SW480 (cell line): ENCODE measurements at places on chromosomes 5 and 9.
A peak's percentile ranks its signal among the peaks of the same experiment; 100 is the strongest.

- DNase-seq: peak; percentile 22
These were observed 78.2 kb downstream of the FAM114A2 start for GRCh38 chr5:153960269-153961215.

DNA sequence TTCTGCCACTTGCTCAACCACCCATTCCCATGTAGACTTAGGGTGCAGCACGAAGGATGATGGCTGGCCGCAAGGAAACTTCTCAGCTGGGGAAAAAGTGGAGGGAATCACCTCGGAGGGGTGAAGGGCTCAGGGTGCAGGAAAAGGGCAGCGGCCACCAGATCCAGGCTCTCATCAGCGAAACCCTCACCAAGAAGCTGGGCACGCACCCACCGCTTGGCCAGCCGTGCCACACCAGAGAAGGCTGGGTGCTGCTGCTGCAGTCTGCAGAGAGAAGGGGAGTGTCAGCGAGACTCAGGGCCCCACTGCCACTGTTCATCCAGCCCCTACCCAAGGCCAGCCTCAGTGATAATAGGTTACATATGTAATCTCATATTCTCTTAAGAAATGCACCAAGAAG, 8.6 kb downstream of the NOL6 start:
- no peak for DNase-seq

DNA sequence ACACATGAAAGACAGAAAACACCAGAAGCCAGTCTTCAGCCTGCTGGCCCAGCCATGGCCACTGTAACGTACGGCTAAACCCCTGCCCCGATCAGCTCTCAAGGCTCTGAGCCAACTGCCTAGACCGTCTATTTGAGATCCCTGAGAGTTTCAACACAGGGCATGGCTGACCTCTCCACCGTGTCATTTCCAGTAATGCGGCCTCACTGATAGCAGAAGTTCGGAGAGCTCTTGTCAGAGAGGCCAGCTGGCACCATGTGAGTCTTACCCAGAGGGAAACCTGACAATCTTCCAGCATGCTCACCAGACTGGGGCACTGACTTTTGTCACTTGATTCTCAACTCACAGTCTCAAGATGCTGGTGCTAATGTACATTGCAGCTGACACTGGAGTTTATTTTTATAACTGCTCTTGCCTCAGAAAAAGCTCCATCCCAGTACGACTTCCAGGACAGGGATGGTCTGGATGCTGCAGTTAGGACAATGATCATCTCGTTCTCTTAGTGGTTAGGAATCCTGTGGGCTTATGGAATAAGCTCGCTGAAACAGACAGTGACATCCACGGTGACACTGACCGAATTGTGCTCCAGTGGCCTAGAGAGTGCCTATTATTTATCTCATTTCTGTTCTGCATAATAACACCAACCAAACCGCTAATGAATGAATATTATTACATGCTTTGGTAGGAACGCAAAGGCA, 372.7 kb downstream of the ICE1 start:
- no peak for DNase-seq

DNA sequence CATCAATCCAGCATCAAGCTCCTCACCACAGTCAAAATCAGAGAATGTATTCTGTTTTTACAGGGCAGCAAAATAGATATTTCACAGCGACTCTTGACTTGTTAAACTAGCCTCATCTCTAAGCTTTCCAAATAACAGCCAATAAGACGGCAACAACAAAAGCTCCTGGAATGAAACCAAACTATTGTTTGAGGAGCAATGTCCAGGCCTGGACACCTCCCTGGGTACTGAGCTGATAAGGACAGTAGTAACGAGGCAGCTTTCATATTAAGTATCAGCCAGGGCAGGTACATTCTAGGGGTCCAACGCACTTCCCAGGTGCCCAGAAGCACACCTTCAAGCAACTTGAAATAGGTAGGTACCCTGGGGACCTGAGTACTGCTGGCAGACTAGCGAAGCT, 260.3 kb downstream of the ENC1 start:
- DNase-seq: no peak

- no peak for DNase-seq
These were observed 27.1 kb downstream of the MAP1B start for GRCh38 chr5:72134226-72134899.

- DNase-seq: no peak
These were observed at the start of gene ADGRD2 for GRCh38 chr9:124450241-124450924. TSS of gene ADGRD2 (plus strand) at chr9:124450451. CDS start at chr9:124451667, 1,216 bp downstream.

DNA sequence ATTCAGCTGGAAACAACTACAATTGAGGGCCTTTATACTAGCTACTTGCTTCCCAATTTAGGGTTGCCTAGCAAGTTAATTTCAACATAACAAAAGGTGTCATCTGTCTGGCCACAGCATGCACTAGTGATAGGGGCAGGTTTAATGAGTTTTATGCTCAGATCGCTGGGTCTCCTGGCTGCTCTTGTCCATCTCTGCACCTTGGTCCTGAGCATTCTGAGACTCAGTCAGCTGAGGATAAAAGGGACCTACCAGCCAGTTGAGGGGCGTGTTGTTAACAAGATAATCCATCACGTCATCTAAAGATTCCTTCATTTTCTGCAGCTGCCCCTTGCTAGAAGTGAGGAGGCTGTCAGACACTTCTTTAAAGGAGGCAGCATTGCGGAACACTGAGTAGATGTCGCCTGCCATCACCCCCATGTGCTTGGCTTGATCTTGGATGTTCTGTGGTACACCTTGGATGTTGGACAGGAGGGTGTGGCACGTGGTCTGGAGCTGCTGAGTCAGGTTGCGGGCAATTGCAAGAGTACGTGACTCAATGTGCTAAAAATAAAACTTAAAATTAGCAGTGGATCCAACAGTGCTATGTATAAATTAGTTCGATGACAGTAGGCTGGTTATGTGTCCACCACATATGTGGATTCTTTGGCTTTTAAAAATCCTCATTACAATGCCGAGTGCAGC, 11.0 kb downstream of the PLIN2 start:
- no peak for DNase-seq

GRCh38 chr5:128586848-128587247, 48.8 kb upstream of the FBN2 start:
- DNase-seq: no peak

GRCh38 chr9:113803811-113804589, 72.1 kb upstream of the ZNF618 start:
- DNase-seq: no peak

GRCh38 chr9:626596-626995, 214.9 kb upstream of the DMRT1 start:
- DNase-seq: no peak
